ENCODE measurements at places on chromosomes 7 and 10.

DNA sequence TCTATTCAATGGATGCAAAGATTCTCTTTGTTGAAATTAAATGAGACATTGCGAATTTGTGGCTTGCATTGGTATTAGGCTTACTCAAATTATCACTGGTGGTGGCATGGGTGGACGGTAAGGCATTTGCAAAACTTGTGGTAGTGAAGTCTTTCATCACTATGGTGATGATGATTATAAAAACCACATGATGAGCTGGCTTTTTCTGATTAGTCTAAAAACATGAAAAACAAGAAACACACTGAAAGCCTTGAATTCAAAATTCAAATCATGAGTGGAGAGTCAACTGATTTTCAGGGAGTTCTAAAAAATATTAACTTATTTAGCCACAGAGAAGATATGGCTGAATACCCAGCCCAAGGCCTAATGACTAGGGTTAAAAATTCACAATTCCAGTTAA is 99.8 kb upstream of the HGF start:
- DNase-seq: no peak

DNA sequence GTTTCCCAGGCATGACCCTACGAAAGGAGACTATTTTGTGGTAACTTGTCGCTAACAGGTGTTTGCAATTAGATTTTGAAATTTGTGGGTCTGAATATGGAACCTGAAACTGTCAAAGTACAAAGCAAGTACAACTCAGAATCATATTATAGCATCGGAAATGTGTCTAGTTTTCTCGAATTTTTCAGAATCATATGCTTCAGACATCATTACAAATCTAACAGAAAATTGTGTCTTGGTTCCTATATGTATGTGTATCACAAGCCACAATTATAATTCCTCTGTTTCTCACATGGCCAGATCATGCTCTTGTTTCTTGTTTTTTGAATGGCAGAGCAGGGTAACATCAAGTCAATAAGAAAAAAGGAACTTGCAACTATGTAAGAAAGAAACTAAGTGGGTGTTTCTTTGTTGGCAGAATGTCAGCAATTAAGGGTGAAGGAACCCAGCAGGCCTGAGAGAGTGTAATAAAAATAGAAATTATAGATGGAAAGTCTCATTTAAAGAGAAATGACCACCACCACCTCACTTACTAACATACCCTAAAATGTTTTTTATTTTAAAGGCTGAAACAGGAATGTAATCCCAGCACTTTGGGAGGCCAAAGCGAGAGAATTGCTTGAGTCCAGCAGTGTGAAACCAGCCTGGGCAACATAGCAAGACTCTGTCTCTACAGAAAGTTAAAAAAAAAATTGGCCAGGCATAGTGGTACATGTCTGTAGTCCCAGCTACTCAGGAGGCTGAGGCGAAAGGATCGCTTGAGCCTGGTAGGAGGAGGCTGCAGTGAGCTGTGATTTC is 51.3 kb downstream of the PRTFDC1 start:
- no peak for DNase-seq

DNA sequence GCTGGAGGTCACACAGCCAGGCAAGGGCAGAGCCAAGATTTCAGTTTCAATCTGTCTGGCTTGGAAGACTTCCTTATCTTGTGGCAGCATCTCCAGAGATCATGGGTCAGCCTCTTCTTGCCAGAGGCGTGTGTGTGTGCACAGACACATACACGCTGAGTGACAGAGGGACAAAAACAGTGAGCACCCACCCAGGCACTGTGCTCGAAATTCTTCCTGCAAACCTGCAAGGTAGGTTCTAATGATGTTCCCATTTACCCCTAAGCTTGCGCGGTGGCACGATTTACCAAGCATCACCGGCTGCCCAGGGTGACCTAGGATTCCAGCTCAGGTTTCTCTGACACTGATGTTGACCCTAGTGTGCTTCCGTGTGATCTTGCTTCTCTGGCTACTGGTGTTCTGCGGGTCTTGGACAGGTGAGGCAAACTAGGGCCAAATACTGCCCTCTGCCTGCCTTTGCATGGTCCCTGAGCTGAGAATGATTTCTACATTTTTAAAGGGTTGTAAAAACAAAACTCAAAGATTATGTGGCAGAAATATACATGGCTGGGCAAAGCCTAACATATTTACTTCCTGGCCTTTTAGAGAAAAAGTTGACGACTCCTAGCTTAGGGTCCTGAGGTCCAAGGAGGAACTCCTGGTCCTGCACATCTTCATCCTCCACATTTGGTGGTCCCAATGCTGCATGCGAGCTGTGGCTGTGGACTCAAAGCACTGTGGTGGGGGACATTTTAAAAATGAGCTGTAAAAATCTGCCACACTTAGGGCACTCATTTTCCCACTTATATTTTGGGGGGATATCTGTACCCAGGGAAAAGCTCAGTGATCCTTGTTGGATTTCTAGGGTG is 268.5 kb downstream of the RPS24 start:
- DNase-seq: no peak

DNA sequence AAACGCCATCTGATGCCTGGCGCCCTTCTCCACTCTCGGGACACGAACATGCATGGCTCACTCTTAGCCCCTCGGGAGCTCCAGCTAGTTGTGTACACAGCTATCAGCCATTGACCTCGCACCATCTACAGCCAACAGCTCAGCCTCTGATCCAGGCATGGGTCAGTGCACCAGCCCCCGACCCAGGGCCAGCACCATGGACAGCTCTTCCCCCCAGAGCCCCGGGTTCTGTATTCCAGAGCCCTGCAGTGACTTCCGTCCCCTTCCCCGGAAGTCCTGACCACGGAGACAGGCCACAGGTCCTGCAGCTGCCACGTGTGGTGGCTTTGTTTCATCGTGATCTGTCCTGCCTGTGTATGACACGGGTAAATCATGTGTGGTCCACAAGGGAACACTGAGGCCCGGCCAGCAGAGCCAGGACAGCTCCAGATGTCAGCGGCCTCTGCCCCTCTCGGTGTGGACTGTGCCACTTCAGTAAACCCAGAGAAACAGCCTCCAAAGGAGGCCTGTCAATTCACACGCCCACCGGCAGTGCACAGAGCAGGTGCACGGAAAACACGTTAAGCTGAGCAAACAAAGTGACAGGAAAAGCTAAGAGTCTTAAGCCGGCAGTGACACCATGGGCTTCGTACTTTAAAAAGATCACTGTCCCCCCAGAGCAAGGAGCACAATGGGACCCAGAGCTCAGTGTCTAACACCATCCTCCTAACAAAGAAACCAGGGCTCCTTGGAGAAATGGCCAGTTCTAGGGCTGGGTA is 13.0 kb downstream of the STK32C start:
- peak; percentile 55 for DNase-seq

DNA sequence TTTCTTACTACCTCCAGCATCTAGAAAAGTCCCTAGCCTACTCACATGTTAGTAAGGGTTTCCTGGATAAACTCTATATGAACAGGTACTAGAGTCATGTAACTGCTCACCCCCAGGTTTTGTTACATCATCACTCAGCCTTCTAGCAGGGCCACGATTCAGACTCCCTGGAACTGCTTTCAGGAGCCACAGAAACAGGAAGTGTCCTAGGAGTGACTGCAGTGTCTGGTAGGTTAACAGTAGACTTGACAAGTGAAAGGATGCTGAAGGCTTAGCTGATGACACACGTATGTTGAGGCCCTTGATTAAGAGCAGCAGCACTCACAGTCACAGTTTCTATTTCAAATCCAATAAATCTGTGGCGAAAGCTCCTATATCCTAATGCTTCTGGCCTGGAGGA is 101.2 kb downstream of the DNMBP start:
- DNase-seq: no peak

- DNase-seq: peak; percentile 17
Measured at GRCh38 chr7:47253650-47254080, 328.2 kb downstream of the TNS3 start.

GRCh38 chr7:32030904-32031692 is 39.1 kb downstream of the PDE1C start:
- no peak for DNase-seq

GRCh38 chr10:60114765-60115586 is 208.6 kb upstream of the CCDC6 start:
- DNase-seq: no peak

- no peak for DNase-seq
Measured at GRCh38 chr10:75358835-75359421, 42.6 kb downstream of the ZNF503 start.

- DNase-seq: no peak
Measured at GRCh38 chr7:26593393-26593792, 271.0 kb downstream of the SKAP2 start.

- DNase-seq: no peak
Measured at GRCh38 chr7:80060218-80060806, 74.3 kb upstream of the GNAI1 start.

- DNase-seq: no peak
Measured at GRCh38 chr7:73387221-73387828, 46.3 kb upstream of the FZD9 start.

DNA sequence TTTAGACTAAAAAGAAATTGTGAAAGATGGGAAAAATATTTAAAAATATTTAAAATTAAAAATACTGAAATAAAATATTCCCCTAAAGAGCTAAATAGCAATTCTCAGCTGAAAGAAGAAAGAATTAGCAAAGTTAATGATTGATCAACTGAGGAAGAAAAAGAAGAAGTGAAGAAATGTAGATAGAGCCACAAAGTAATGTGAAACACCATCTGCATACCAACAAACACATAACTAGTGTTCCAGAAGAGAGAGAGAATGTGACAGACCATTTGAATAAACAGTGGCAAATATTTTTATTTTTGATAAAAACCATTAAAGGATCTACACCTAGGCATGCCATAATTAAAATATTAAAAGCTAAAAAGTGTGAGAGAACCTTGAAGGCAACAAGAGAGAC is 784.5 kb upstream of the ZWINT start:
- DNase-seq: no peak

- no peak for DNase-seq
Measured at GRCh38 chr10:75611993-75612372, 180.6 kb downstream of the LRMDA start.

DNA sequence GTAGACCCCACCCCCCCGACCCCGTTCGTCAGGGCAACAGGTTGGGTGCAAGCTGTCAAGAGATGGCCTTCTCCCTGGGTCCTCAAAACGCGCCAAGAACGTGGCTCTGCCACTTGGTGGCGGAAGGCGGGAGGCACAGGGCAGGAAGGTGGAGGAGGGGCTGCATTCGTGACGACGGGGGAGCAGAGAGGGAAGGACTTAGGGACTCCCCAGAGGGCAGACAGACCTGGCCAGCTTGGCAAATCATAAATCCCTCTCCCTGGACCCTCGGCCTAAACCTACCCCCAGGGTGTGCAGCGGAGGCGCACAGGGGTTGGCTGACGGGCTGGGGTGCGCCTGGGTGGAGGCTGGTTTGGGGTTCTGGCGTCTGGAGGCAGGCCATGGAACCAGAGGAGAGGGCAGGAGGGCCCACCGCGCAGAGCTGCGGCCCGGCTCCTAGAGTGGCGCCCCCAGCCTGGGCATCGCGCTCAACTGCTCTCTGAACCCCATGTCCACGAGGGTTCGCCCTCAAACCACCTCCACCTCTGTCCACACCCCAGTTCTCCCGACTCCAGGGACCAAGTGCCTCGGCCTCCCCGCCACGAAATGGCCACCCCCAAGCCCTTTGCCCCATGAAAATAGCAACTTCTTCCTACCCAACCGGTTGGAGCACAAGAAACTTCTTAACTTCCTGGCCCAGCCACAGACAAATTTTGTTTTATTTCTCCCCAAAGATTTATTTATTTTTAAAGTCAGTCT is 10.8 kb upstream of the GATA3 start:
- DNase-seq: no peak

GRCh38 chr10:71331736-71332135 is 12.7 kb downstream of the SLC29A3 start:
- no peak for DNase-seq

GRCh38 chr7:15495170-15495569 is 66.6 kb downstream of the AGMO start:
- no peak for DNase-seq

GRCh38 chr10:125802739-125803138 is 20.3 kb downstream of the UROS start:
- no peak for DNase-seq

GRCh38 chr7:156829669-156830336 is 63.2 kb downstream of the LMBR1 start:
- no peak for DNase-seq

DNA sequence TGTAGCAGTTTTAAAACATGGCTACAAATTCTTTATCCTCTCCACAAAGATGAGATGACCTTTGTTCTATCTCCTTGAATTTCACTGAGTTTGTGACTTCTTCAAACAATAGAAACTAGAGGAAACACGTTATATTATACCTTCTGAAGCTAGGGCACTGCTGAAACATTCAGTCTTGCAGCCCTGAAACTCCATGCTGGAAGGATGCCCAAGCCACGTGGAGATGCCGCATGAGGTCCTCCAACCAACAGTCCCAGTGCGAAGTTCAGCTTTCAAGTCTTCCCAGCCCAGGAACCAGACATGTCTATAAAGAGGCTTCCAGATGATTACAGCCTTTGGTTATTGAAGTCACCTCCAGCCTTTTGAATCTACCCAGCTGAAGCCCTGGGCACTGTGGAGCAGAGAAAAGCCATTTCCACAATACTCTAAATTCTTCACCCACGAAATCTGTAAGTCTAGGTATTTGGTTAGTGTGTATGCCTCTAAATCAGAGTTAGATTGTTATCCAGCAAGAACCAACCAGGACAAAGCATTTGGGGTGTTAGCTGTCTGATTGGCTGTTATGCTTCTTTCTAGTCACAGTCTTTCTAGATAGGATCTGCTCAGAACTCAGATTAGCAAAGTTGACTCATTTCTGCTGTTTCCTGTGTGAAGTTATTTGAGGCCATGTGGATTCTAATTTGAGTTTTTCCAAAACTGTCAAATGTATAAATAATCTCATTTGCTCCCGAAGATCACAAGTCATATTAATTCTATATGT is 186.5 kb upstream of the TMEM72 start:
- DNase-seq: no peak

- no peak for DNase-seq
Measured at GRCh38 chr10:35652824-35653223, 10.7 kb upstream of the FZD8 start.

DNA sequence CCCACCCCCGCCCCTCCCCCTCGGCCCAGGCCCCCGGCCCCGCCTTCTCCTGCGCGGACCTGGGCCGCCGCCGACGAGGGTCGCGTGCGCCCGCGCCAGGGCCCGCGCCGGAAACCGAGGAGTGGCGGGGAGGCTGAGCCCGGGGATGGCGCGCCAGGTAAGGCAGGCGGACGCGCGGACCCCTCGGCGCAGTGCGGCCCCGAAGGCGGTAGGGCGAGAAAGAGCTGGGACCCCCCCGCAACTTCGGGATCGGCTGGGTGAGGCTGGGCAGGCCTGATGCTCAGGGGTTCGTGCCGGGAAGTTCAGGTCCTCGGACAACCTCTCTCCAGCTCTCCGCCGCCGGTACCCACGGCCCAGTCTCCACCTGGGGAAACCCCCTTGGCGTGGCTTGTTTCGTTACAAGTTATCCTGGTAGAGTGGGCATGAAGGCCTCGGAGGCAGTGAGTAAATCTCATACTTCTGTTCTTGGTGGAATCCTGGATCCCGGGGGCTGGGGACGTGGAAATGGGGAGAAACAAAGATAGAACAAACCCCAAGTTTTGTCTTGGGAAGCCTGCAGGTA is 58.4 kb downstream of the ZNF467 start:
- DNase-seq: no peak

DNA sequence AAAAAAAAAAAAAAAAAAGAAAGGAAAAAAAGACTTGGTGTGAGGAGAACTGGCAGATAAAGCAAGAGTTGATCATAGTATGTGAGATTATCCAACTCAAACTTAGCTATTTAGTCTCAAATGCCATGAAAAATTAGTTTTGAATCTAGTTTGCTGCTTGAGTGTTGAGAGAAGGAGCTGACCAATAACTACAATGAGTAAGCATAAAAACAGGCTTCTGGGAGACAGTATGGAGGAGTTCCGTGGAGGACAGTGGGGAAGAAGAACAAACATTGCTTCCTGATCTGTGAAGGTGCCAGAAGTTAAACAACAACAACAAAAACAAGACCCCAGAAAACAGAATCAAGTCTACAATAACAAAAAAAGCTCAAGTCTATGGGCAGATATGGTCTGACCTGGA is 317.1 kb upstream of the POT1 start:
- DNase-seq: no peak

Measured in posterior cingulate gyrus (tissue), 11 donors.